Activated naive CD8-positive, alpha-beta T cell treated with anti-CD3 and anti-CD28 coated beads for 36 hours (primary cell): ENCODE measurements at places on chromosomes 11 and 22.
A peak's percentile ranks its signal among the peaks of the same experiment; 100 is the strongest.

DNA sequence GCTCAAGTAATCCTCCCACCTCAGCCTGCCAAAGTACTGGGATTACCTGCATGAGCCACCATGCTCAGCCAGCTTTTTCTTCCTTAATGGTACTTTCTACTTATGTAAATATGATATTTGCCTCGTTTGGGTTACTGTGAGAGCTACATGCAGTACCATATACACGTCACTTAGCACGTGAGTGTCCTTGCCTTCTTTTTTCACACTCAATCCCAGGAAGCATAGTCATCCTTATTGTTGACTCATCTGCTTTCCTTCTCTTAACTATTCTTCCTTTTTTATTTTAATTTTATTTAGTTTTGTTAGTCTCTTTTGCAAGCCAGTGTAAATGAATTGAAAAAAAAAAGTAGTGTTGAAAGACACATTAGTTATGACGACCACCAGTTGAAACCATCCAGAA lies 205.9 kb downstream of the HIPK3 start:
- DNase-seq = no peak

DNA sequence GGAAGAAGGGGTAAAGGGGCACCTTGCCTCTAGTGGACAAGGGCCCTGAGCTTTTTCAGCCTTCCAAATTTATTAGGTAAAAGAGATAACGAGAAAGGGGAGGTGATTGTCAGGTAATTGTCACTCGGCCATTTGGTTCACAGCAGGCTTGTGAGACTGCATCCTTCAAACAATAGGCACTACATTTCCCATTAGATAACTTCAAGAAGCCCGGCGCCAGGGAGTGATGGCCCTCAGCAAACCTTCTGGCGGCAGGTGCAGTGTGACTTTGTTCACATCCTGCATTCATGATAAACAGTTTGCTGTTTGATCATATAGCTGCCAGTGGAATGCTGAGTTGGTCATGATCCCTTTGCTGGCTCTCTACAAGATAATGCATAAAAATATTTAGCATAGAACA lies 185.1 kb downstream of the CWF19L2 start:
- no peak for DNase-seq

- no peak for DNase-seq
Observed at GRCh38 chr11:14902650-14903350, 10.8 kb upstream of the CYP2R1 start.

GRCh38 chr11:9750551-9750950 lies 86.7 kb downstream of the SWAP70 start:
- DNase-seq = no peak

GRCh38 chr11:209275-210121 lies 2.0 kb downstream of the RIC8A start:
- DNase-seq = no peak

DNA sequence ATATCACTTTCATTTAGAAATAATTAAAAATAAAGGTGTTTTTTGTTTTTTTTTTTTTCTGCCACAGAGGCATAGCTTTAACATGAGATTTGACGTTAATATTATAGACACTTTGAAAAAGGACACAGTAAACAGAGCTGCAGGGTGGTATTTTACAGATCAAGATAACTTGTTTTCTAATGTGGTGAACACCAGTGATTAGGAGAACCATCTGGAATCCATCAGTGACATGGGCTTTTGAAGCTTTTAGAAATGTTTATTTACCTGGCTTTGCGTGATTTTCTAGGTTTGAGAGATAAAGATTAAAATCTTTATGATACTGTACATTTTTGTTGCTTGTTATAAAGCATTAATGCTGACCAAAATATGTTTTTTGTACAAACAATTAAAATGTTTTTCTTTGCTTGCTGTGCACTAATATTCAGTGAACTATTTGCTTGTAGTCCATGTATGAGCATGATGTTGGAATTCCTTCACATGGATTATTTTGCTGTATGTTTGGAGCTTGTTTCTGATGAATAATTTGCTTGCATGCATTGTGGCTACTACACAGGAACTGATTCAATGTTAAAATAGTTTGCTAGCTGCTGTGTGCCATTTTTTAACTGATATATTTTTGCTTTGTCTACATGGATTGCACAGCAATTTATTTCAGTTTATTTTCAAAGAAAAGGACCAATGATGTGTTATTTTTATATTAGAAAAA lies 352.1 kb upstream of the NARS2 start:
- no peak for DNase-seq

- peak; percentile 20 for DNase-seq
Observed at GRCh38 chr11:110093407-110094297, 460 bp downstream of the ZC3H12C start.

DNA sequence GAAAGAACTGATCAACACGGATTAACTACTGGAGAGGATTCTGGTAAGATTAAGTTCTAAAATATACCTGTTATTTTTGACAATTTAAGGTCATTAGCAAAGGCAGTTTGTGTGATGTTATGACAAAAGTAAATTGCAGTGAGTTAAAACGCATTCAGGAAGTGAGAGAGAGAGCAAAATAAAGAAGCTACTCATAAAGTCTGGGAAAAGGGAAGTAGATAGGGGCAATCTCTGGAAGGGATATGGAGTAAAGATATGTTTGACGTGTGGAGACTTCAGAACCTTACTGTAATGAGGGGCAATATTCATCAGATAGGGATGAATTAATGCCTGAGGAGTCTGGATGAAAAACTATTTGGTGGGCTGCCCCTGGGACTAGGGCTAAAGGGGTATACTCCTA lies 16.8 kb downstream of the OR56B4 start:
- DNase-seq = no peak

GRCh38 chr22:23913306-23913660 lies 19.1 kb downstream of the MIF start:
- peak; percentile 42 for DNase-seq

DNA sequence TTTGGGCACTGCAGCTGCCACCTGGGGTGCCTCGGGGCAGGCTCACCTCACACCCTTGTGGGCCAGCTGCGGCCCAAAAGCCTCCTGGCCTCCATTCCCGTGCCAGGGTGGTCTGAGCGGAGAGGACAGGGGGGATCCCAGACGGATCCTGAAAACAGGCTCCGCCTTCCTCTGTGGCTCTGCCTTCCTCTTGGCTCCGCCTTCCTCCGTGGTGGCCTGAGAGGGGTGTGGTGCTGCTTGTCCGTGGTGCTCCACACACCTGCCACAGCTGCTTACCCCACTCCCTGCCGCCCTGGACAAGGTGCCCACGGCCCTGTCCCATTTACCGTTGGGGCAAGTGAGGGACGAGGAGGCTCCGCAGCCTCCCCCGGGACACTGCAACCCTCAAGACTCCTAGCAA lies 23.2 kb upstream of the KCNQ1OT1 start:
- no peak for DNase-seq
